ENCODE measurements at places on chromosomes 5 and 9.

GRCh38 chr5:72305194-72306142, 14.6 kb downstream of the MRPS27 start:
- DNase-seq = no peak

GRCh38 chr9:71364186-71364955, 242.9 kb upstream of the TRPM3 start:
- no peak for DNase-seq

GRCh38 chr5:160036243-160036642, 27.3 kb downstream of the TTC1 start:
- no peak for DNase-seq

- no peak for DNase-seq
Observed at GRCh38 chr5:34597034-34598027, 58.8 kb upstream of the RAI14 start.

DNA sequence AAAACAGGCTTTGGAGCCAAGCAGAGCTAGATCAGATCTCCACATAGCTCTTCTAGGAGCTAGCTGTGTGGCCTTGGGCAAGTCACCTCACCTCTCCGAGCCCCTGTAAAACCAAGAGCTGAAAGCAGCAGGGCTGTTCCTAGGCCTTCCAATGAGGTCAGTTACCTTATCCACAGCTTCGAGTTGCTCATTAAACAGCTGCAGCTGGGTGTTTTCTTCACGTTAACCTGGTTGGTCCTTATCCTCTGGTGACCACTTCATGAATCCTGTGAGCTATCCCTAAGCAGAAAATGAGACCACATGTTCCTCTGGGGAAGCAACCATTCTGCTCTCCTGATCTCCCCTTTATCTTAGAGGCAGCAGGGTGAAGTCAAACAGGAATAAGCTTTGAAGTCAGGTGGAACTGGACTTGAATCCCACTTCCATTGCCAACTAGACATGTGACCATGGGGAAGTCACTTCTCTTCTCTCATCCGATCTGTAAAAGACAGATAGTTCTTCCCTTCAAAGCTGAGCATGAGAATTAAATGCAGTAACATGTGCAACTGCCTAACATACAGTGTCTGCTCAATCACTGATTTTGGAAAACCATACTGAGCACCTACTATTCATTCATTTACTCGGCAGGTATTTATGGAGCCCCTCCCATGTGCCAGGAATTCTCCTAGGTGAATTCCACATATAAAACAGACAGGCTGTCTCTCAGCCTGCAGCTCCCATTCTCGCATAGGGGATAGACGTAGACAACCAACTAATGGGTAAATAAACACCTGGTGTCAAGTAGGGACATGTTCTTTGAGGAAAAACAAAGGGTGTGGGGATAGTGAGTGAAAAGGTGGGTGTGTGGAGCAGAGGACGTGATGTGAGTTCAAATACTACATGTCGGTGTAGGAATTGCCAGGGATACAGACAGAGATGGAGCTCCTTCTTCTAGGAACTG, 111.7 kb upstream of the BOD1 start:
- DNase-seq = no peak

- DNase-seq = no peak
Observed at GRCh38 chr5:97085459-97086181, 56.8 kb downstream of the LIX1 start.
